ENCODE measurements at places on chromosomes 5 and 9.

GRCh38 chr5:145450286-145450885 is 384.8 kb downstream of the PRELID2 start:
- no peak for DNase-seq

DNA sequence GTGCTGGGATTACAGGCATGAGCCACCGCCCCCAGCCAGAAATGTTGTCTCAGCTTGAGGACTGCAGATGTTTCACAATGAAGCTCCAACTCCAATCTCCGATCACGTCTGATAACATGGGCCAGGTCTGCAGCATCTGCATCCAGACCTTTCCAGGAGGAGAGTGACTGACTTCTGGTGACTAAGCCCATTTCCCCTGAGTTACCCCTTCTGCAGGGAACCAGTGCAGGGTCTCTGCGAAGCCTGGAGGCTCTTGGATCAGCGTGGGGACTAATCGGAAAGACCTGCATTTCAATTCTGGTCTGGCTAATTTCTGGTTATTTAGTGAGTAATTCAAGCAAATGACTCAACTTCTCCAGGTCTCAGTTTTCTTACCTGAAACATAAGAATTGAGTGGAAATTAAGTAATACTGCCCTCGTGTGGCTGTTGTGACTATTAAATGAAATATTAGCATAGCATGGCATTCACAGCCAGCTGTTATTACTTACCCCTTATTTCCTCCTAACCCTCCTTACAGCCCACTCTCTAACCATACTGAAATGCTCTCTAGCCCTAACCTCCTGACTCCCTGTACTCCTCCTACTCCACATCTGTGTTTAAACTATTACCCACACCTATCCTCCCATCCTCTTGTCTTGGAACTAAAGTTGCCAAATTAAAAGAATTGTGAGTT is 2.2 kb upstream of the GNPDA1 start:
- peak; percentile 64 for DNase-seq

GRCh38 chr9:132366481-132366880 is 11.7 kb upstream of the SETX start:
- DNase-seq, result no peak

GRCh38 chr5:132456296-132456986 is 34.1 kb downstream of the IRF1 start:
- DNase-seq, result no peak

GRCh38 chr9:6132650-6133049 is 83.0 kb upstream of the IL33 start:
- no peak for DNase-seq

DNA sequence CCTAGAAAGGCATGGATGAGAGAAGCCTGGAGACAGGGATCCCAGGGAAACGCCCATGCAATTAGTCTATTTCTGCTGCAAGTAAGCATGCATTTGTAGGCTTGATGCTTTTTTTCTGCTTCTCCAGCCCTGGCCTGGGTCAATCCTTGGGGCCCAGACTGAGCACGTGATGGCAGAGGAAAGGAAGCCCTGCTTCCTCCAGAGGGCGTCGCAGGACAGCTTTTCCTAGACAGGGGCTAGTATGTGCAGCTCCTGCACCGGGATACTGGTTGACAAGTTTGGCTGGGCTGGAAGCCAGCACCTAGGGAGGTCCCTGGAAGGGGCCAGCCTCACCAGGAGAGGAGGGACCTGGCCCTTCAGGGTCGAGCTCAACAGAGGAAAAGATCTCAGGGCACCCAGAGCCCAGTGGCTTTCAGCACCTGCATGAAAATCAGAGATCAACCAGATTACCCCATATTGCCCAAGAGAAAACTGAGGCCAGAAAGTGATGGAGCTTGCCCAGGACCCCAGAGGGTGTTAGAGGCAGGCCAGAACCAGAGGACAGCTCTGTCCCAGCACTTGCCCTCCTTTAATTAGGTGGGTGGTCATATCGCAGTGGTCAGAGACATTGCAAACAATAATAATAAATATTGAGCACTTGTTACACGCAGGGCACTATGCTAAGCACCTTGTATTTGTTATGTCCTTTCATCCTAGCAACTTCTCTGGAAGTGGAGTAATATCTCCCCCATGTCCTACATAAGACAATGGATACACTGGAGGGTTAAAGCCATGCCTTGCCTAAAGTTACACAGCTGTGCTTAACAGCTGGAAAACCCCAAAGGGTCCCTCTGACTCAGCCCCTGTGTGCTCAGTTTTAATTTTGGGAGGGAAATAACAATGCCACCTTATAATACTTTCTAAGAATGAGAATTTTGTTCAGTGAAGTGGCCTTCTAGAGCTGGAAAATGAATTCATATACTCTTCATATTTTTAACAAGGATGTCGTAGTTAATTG is 67.1 kb downstream of the KLF4 start:
- DNase-seq, result peak; percentile 73

DNA sequence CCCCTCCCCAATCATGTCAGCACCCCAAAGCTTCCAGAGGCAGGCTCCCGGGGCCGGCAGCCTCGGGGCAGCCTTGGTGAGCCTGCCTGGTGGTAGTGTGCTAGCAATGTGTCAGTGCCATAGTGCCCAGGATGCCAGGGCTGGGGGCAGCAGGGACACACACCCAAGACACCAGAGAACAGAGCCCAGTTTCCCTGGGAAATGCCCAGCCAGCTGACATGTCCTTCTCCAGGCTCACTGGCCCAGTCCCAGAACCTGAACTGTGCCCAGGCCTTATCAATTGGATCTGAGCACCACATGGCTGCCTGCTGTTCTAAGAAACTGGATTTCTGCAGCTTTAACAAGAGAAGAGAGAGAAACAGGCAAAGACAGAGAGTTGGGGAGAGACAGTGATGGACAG is 74.9 kb upstream of the LRRTM2 start:
- DNase-seq, result no peak

DNA sequence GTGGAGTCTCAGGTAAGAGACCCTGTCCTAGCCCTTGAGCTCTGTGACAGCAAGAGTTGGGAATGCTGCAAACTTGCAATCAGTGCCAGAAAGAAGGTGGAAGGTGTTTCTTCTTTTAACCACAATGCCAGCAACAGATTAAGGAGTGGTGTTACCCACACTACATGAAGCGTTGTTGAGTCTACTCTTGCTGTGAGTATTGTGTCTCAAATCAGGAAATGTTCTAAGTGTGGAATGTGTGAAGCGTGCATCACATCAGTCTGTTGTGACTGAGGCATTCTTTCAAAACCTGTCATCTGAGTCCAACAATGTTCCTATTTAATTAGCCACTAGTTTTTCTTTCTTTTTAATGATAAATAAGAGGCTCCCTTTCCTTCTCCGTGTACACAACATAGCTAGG is 2.9 kb upstream of the LURAP1L start:
- DNase-seq, result no peak

DNA sequence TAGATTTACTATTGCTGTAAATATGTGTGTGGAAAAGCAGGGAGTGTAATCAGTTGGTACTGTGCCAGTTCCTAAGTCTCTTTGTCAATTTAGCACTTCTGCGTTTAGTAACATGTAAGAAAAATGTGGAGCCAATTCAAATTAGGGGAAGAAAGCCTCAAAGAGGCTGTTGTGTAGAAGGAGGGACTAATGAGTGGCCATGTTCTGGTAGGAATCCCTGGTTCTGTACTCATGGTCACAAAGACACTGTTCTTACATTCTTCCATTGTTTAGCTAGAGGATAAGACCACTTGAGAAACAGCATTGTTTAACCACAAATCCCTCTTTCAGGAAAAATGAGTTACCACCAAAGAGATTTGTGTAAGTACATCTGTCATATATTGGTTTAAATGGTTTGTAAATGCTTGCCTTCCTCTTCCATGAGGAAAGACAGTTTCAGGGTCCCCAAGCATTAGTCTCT is 14.9 kb downstream of the ARHGEF28 start:
- no peak for DNase-seq

DNA sequence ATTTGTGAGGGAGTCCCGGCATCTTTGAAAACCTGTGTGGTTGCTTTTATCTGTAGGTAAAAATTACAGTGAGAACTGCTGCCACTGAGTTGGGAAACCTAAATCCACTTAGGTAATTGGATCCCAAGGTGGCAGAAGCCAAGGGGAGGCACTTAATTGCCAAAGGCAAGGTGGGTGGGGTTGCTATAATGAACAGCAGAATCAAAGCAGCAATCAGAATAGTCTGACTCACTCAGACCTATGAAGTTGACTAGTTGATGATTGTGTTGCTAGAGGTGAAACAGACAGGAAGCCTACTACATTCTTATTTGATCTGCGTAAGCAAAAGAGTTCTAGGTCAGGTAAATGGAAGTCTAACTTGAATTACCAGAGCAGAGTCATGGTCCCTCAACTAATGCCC is 17.3 kb upstream of the BICD2 start:
- no peak for DNase-seq

DNA sequence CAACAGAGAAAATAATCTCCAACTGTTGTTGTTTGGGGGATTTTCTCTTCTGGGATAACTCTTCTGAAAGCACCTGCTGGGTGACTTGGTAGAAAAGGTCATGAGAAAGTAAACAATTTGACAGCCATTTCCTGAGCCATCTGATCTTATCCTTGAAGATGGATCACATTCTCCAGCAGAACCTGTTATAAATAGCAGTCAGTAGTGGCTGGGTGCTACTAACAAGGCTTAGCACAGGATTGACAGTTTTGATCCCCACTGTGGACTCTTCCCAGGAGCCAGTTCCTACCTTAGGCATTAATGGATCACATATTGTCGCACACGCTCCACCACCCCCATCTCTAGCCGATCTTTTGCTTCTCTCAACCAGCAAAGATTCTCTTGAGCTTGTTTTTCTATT is 220.2 kb downstream of the PLK2 start:
- DNase-seq, result no peak

DNA sequence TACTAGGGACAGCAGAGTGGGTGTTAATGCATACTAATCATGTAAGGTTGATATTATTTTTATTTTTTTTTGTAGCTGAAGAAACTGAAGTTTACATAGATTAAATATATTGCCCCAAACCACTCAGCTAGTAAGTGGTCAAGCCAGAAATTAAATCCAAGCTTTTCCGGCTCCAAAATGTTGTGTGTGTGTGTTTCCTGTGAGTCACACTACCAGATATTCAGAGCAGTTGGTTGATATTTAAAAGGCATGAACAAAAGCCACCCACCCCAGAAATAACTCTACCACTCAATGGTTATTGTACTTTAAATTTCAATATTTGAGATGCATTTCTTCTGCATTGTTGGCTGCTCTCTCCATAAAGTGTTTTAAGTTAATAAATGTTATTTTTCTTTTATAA is 29.5 kb downstream of the KCNN2 start:
- DNase-seq, result no peak

DNA sequence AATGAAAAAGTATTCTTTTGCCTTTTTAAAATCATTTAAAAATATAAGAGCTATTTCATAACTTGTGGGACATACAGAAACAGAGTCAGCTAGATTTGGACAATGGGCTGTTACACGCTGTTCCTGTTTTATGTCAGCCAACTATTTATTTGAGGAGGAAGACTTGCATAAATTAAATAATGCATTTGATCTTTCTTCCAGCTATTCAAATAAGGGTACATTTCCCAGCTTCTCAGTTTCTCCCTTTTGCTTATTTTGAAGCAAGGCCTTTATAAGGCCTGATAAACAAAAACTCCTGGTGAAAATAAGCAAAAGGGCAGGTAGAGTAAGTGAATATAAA is 6.5 kb downstream of the STOM start:
- no peak for DNase-seq

DNA sequence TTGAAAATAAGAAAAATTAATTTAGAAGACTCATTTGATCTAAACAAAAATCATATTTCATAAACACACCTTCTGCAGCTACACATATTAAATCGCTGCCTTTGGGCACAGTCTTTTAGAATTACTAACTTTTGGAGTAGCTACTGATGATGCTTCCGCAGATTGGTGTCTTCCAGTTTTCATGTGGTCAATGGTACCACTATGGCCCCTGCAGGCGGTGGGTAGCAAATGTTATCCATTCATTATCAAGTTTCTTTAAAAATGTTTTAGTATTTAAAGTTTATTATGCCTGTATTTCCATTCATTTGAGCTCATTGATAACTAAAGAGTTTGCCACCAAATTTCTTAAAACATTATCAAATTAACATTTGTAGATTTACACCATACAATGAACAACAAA is 122.9 kb upstream of the GRAMD2B start:
- DNase-seq, result no peak

DNA sequence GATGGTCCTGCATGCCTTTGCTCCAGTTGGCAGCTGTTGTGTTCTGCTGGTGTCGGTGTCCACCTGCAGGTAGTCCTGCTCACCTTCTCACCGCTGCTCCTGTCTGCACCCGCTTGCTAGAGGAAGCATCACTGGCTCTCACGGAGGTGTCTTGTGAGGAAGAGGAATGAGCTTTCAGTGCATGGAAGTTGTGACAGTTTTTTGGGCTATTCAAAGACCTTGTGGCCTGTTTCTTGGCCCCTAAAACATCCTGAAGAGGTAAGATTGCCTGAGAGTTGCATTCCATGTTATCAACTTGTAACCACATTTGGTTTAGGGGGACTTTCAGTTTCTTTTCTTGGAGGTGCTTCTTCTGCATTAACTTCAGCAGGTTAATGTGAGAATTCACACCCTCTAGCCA is 85.6 kb downstream of the MACROH2A1 start:
- no peak for DNase-seq

DNA sequence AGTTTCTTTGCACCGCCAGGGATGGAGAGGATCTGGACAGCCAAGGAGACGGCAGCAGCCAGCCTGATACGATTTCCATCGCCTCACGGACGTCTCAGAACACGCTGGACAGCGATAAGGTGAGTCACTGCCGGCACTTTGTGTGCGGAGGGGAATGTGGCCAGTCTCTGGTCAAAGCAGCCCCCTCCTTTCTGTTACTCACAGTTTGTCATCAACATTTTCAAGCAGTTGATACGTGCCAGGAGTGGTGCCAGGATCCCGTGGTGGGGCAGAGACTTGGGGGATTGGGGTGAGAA is 175.1 kb upstream of the OTULINL start:
- DNase-seq, result no peak

DNA sequence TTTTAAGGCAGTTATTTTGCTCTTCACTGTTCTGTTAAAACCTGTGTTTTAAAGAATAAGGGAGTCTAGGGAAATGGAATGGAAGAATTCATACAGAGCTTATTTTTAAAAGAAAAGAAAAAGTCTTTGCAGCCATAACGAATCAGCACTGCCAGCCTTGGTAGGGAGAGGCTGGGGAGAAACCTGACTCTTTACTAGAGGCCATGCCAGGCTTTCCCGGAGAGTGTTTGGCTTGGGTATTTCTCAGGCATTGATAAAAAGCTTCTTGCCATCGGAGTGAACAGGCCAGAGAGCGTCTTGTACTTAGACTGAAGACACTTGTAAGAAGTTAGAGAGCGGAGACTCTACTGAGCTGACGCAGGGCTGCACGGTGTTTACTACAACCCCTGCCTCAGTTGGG is 72.7 kb upstream of the NFIL3 start:
- DNase-seq, result no peak

- DNase-seq, result no peak
Observed at GRCh38 chr9:107397076-107398044, 92.2 kb downstream of the KLF4 start.

- DNase-seq, result peak; percentile 70
Observed at GRCh38 chr9:133731876-133732638, 6.1 kb downstream of the SARDH start.

GRCh38 chr5:38420691-38421390 is 135.6 kb downstream of the LIFR start:
- peak; percentile 32 for DNase-seq
